ENCODE measurements at places on chromosomes 2 and 18.
A peak's percentile ranks its signal among the peaks of the same experiment; 100 is the strongest.

DNA sequence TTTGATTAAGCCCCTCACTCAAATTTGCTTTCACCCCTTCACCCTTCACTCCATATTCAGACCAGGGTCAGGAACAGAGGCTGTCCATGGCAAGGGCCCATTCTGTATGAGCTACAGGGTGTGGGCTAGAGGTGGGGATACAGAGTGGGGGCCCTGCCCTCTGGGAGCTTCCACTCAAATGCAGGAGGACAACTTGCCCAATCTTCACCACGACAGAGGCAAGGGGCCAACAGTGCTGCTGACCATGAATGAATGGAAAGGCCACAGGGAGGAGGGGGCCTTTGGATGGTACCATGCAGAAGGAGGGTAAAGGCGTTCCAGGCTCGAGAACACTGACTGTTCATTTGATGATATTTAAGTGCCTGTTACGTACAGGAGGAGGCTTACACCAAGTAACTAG lies 22.8 kb downstream of the ADRA2B start:
- DNase-seq, result no peak

DNA sequence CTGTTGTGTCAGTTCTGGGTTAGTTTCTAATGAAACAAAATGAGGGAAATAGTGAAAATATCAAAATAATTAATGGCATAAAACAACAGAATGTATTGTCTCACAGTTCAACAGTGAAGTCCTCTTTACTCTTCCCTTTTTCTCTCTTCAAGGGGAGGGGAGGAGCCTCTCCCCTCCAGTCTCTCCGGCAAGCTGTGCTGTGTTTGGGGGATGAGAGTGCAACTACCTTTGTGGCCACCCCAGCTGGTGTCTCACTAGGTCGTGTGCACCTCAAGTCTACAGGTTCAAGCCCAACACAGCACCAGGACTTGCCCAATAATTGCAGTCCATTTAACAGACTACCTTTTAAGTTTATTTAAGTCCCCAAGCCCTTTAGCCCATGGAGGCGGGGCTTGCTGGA lies 271.7 kb upstream of the DOK6 start:
- DNase-seq, result no peak

GRCh38 chr18:46632401-46633071 lies 24.5 kb downstream of the LOXHD1 start:
- DNase-seq, result no peak

DNA sequence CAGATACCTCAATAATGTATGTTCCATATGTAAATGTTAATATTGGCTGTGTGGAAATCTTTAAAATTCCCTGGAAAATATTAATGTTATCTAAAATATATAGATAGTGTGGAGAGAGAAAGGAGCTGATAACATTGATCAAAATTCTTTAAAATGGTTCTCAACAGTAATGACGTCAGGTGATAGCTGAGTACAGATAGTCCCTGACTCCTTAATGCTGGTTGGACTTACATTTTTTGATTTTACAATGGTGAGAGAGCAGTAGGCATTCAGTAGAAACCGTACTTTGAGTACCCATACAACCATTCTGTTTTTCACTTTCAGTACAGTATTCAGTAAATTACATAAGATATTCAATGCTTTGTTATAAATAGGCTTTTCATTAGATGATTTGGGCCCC lies 146.6 kb downstream of the GALNT3 start:
- DNase-seq, result no peak

GRCh38 chr2:196971574-196972279 lies 45.2 kb upstream of the PGAP1 start:
- peak; percentile 30 for DNase-seq

GRCh38 chr18:70229639-70230038 lies 24.2 kb upstream of the RTTN start:
- DNase-seq, result no peak

GRCh38 chr2:111066062-111066593 lies 54.6 kb upstream of the BCL2L11 start:
- DNase-seq, result no peak

DNA sequence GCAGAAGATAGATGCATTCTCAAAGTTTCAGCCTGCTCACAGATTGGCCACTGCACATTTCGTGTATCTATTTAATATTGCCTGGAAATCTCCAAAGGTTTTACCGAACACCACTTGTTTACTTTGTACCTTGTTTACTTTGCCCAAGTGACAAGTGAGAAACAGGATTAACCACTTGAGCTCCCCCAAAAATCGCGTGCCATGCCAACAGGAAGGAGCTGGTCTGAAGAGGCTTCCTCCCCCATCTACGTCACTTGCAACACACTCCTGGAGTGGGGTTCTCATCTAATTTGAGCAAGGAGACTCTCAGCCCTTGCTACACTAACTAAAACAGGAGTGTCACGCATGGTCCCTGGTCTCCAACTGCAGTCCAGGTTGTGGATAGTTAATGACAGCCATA lies 212.5 kb upstream of the TMEM200C start:
- DNase-seq, result no peak

Data from stimulated activated CD4-positive, alpha-beta T cell treated with anti-CD3 and anti-CD28 coated beads, Interleukin-1b, Interleukin-23, amount 100 ng/mL, for 48 hours (primary cell).